ENCODE measurements at places on chromosomes 3 and 15.

DNA sequence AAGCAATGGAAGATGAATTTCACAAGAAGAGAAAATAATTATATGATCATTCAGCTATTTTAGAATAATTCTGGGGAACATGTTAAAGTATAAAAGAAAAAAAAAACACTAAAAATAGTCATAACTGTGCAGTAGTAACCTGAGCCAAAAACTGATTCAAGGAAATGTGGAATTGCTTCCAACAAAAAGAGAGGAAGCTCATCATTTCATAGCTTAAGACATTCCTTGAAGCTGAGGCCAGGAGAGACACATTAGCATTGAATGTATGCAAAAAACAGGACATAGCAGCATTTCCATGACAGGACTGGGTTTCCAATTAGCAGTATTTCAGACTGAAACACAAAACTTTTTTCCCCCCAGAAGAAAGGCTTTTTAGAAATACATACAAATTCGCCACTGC is 27.7 kb upstream of the LRRN1 start:
- DNase-seq = no peak

DNA sequence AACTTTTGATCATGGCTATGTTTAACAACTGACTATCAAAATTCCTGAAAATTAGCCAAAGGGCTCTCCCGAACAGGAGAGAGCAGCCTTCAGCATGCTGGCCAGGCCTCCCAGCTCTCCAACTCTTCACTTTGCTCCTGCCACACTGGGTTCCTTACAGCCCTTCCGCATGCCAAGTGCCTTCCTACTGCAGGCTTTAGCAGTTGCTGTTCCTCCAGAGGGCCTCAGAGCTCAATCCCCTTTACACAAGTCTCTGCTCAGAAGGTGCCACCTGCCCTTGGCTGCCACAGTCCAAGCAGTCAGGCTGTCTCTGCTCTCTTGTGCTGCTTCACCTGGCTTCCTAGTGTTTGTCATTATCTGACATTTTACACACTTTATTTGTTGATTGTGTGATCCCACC is 553.1 kb upstream of the PPP2R3A start:
- no peak for DNase-seq

DNA sequence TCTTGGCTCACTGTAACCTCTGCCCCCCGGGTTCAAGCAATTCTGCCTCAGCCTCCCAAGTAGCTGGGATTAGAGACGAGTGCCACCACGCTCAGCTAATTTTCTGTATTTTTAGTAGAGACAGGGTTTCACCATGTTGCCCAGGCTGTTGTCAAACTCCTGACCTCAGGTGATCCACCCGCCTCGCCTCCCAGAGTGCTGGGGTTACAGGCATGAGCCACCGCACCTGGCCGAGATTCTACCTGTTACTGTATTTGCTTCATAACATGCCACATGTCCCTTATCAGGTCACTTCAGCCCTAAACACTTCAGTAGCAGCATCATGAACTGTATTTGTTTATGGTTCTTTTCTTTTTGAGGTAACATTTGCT is 7.5 kb upstream of the LCTL start:
- no peak for DNase-seq

GRCh38 chr3:36843065-36844051 is 79.0 kb upstream of the DCLK3 start:
- DNase-seq = peak; percentile 18

DNA sequence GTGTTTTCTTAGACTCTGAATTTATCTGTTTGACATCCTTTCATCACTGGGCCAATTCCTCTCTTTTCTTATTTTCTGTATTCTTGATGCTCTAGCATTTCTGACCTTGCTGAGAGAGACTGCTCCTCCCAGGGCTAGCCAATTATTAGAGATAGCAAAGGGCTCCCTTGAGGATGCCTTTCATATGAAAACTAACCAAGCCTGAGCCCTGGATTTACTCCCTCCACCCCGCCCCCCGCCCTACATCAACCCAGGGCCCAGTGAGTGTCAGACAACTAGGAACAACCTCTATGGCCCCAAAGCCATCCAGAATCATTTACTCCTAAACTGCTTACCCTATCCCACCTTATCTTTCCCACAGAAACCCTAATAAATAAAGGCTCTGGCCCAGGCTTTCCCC is 69.7 kb upstream of the LARS2 start:
- no peak for DNase-seq

GRCh38 chr3:120555657-120556509 is 40.3 kb upstream of the NDUFB4 start:
- no peak for DNase-seq

GRCh38 chr3:35737080-35737479 is 97.8 kb downstream of the ARPP21 start:
- no peak for DNase-seq

DNA sequence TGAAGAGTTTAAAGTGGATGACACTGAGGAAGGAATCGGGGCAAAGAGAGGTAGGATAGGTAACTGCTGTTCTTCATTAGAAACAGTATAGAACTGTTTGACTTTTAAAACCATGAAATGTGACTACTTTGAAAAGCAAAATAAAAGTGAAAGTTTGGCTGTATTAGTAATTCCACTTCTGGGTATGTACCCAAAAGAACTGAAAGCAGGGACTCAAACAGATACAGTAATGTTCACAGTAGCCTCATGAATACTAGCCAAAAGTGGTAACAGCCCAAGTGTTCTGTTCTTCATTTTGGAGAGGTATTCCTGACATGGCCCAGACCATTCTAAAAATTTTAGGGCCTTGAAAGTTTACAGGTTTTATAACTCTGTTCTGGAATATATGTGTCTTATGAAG is 1055.4 kb downstream of the TBL1XR1 start:
- DNase-seq = no peak

- DNase-seq = no peak
Observed at GRCh38 chr15:66133247-66133885, 120.2 kb downstream of the MEGF11 start.

Data from GM19239 (cell line).